ENCODE measurements at places on chromosomes 3 and 15. TPM values are rescaled to one million over a fixed set of nuclear protein-coding genes. Genes with fewer than 3 reads are reported as not detected.

DNA sequence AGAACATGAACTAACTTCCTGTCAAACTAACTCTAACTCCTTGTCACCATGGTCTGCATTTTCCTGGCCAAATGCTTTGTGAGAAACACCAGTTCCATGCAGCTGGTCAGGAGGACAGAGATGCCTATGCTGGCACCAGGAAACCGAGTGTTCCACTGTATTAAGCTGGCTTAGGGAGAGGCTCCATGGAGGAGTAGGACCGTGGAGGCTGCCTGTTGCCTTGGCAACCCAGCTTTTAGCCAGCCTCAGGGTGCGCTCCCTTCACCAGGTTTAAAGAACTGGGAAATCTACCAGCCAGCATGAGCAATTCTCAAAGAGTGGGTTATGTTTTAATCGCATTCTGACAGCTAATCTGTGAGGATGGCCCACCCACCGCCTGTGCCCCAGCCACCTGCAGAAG lies 394.1 kb downstream of the OCA2 start:
- no peak overlapping the region for H3K27ac ChIP-seq
- no peaks in the 10 kb centered on the region for H3K4me1 ChIP-seq
- H3K36me3 ChIP-seq, result no peaks in the 10 kb centered on the region
- no peaks in the 10 kb centered on the region for H3K27me3 ChIP-seq

Gene JAGN1
- total RNA-seq, result 29.1 TPM

- no peaks in the 10 kb centered on the region for H3K4me1 ChIP-seq
- no peaks in the 10 kb centered on the region for H3K27me3 ChIP-seq
- H3K36me3 ChIP-seq, result no peaks in the 10 kb centered on the region
- H3K27ac ChIP-seq, result no peak overlapping the region
- H3K4me3 ChIP-seq, result no peak overlapping the region
These were observed 56.0 kb upstream of the DYNC1LI1 start for GRCh38 chr3:32626631-32627030.

Gene A4GNT
- not detected for total RNA-seq

DNA sequence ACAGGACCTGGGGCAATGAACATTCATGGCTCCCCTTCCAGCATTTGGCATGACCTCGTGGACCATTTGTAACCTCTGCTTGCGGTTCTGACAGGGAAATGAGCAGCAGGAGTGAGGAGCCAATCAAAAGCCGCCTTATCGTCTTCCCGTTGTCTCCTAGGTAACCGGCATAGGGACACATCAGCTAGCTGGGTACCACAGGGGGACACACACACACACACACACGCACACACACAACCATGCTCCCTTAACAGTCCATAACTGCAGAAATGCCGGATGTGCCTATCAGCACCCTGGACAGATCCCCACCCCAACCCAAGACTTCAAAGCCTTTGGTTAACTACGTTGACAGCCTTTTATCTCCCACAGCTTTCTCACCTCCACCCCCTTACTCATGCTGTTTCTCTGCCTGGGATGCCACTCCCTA lies 53.4 kb upstream of the CCDC174 start:
- peaks cover 17% of the 10 kb centered on the region for H3K27me3 ChIP-seq
- DNase-seq, result peak; percentile 51
- H3K27ac ChIP-seq, result no peak overlapping the region
- H3K4me3 ChIP-seq, result no peak overlapping the region
- no peaks in the 10 kb centered on the region for H3K36me3 ChIP-seq
- no peaks in the 10 kb centered on the region for H3K4me1 ChIP-seq

Gene TGM5
- total RNA-seq, result not detected

- no peaks in the 10 kb centered on the region for H3K4me1 ChIP-seq
- H3K27ac ChIP-seq, result no peak overlapping the region
- no peaks in the 10 kb centered on the region for H3K36me3 ChIP-seq
- no peak for DNase-seq
- no peaks in the 10 kb centered on the region for H3K27me3 ChIP-seq
These were observed 32.6 kb downstream of the MAGEF1 start for GRCh38 chr3:184679056-184679816.

Gene TMEM158
- not detected for total RNA-seq

Gene ZNF197
- total RNA-seq, result 18.4 TPM

Gene MKRN3
- 9.9 TPM for total RNA-seq

DNA sequence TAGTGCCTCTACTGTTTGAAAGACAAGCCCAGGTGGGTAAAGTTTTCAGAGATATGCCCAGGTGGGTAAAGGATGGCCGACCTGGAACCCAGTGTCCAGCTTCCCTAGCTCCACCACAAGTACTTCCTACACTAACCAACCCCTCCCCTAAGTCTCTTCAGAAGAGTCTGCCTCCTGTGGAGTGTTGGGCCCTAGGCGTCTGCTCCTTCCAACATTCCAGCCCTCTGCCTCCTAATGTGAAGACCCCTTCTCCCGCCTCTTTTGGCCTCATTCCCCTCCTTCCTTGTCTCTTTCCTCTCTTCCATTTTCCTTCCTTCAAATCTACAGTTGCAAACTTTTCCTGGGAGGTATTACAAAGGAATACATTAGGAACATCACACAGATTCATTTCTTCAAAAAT lies 38.6 kb downstream of the CNTN3 start:
- H3K36me3 ChIP-seq, result no peaks in the 10 kb centered on the region
- no peak overlapping the region for H3K4me3 ChIP-seq
- H3K27me3 ChIP-seq, result no peaks in the 10 kb centered on the region
- DNase-seq, result no peak

DNA sequence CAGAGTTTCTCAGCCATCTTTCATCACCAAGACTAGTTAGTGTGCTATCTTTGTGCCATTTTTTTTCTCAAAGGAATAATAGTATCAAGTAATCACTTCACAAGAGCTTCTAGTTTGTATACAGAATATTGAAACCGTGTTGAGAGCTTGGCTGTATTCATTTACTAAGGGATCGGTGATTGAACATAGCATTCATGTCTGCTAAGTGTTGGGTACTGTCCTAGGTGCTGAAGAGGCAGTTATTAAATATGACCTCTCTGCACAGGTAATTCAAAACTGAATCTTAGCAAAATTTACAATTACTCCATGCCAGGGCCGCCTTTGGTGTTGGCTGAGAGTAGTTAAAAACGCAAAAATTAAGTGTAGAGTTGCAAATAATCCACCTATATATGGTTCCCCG lies 355.3 kb upstream of the RORA start:
- no peaks in the 10 kb centered on the region for H3K36me3 ChIP-seq
- no peak overlapping the region for H3K27ac ChIP-seq
- no peaks in the 10 kb centered on the region for H3K27me3 ChIP-seq
- H3K4me1 ChIP-seq, result no peaks in the 10 kb centered on the region
- no peak overlapping the region for H3K4me3 ChIP-seq

GRCh38 chr3:126295407-126295939 lies 61.7 kb downstream of the KLF15 start:
- no peak for DNase-seq
- H3K36me3 ChIP-seq, result no peaks in the 10 kb centered on the region
- H3K4me1 ChIP-seq, result no peaks in the 10 kb centered on the region
- no peak overlapping the region for H3K4me3 ChIP-seq

Data from CD4-positive, alpha-beta memory T cell (primary cell).